Glutamatergic neuron (in vitro differentiated cells): ENCODE measurements at places on chromosomes 1 and 21.

DNA sequence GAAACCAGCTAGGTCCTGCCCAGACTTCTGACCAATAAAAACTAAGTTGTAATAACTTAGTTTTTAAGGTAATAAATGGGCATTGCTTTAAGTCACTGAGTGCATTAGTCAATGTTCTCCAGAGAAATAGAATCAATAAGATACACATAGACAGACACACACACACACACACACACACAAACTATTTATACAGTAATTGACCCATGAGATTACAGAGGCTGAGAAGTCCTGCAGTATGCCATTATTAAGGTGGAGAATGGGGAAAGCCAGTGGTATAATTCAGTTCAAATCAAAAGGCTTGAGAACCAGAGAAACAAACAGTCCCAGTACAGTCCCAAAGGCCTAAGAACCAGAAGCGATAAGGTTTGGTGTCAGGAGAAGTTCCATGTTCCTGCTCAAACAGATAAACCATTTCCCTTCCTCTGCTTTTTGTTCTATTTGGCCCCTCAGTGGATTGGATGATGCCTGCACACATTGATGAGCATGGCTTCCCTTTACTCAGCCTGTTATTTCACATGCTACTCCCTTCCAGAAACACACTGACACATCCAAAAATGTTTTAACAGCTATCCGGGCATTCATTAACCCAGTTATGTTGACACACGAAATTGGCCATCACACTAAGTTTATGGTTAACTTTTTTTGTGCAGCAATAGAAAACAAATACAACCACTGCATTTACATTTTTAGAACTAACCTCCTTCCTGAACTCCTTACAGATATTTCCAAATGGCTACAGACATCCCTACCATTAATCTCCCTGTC, 828.2 kb upstream of the NCAM2 start:
- no peak overlapping the region for H3K27ac ChIP-seq
- H3K27me3 ChIP-seq = no peaks in the 10 kb centered on the region
- no peak for DNase-seq
- H3K4me1 ChIP-seq = no peaks in the 10 kb centered on the region
- no peak overlapping the region for H3K4me3 ChIP-seq

DNA sequence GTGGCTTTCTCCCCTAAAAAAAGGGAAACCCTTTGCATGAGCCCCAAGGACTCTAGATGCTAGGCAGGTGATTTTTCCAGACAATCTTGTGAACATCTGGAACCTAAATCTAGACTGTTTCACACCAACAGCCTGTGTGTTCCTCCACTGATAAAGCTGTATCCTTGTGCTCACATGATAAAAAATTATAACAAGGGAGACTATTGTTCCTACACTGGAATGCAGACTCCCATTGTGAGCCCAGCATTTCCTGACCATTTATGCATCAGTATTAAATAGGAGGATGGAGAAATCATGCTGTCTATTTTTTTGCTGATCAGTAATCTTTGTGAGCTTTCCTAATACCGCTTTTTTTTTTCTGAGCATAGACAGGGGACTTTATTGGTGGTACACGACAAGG, 52.5 kb downstream of the ZNF697 start:
- no peak for DNase-seq
- no peak overlapping the region for H3K27ac ChIP-seq
- no peaks in the 10 kb centered on the region for H3K4me1 ChIP-seq
- no peak overlapping the region for H3K4me3 ChIP-seq
- no peaks in the 10 kb centered on the region for H3K27me3 ChIP-seq
- H3K36me3 ChIP-seq = peaks cover 3% of the 10 kb centered on the region

GRCh38 chr1:31818206-31818605, 2.4 kb upstream of the SPOCD1 start:
- H3K4me3 ChIP-seq = no peak overlapping the region
- no peaks in the 10 kb centered on the region for H3K36me3 ChIP-seq
- H3K27me3 ChIP-seq = peaks cover 2% of the 10 kb centered on the region
- DNase-seq = no peak
- no peaks in the 10 kb centered on the region for H3K4me1 ChIP-seq

DNA sequence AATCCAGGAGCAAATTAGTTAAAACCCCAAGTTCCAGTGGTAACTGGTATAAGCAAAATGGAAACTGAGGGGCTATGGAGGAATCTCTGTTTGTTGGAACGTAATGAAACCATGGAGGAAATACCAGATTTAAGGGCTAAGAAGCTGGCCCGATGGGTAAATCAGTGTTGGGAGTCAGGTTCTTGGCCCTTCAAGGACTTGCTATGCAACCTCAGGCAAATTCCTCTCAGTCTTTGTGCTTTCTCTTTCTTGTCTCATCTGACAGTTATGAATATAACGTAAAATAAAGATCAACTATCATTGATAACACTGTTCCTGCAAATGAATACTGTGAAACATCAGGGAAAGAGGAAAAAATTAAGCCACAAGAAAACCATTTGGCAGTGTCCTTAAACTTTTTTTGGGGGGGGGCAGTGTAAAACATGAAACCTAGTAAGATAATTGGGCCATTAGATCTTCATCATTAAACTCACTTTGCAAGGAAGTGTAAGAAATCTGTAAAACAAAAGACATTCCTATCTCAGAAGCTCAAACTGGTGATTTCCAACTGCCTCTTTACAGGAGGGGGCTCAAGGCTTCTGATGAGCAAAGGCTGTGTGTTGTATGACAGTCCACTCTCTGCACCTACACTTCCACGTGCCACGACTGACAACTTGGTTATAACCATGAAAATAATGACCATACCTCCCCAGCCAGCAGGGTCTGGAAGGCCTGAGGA, 47.6 kb downstream of the LHX4 start:
- peaks cover 9% of the 10 kb centered on the region for H3K4me1 ChIP-seq
- no peak overlapping the region for H3K4me3 ChIP-seq
- H3K36me3 ChIP-seq = peaks cover 4% of the 10 kb centered on the region
- H3K27ac ChIP-seq = no peak overlapping the region
- H3K27me3 ChIP-seq = no peaks in the 10 kb centered on the region
